Right atrium auricular region (tissue), 2 donors: ENCODE measurements at places on chromosomes 11 and 22. TPM values are rescaled to one million over a fixed set of nuclear protein-coding genes. Genes with fewer than 3 reads are reported as not detected.

KDM4D gene
- total RNA-seq: 1.1 TPM

GAB4 gene
- total RNA-seq: not detected

UBQLN3 gene
- total RNA-seq: not detected

TESMIN gene
- total RNA-seq: 0.47 TPM

OR6T1 gene
- not detected for total RNA-seq

CSTF3 gene
- 5.5 TPM for total RNA-seq

KRTAP5-10 gene
- not detected for total RNA-seq

TRIM6 gene
- 1.3 TPM for total RNA-seq

- no peaks in the 10 kb centered on the region for H3K36me3 ChIP-seq
- H3K27me3 ChIP-seq: no peaks in the 10 kb centered on the region
- peak overlapping the region; percentile 96 for H3K27ac ChIP-seq
These were observed 69.7 kb upstream of the EP300 start for GRCh38 chr22:41022470-41023298.

GRCh38 chr11:4884361-4884760 lies 2.7 kb downstream of the OR51T1 start:
- H3K36me3 ChIP-seq: no peaks in the 10 kb centered on the region
- H3K27me3 ChIP-seq: no peaks in the 10 kb centered on the region
- H3K4me1 ChIP-seq: no peaks in the 10 kb centered on the region
- no peak overlapping the region for H3K4me3 ChIP-seq
- no peak overlapping the region for H3K27ac ChIP-seq
- no peak for DNase-seq

DNA sequence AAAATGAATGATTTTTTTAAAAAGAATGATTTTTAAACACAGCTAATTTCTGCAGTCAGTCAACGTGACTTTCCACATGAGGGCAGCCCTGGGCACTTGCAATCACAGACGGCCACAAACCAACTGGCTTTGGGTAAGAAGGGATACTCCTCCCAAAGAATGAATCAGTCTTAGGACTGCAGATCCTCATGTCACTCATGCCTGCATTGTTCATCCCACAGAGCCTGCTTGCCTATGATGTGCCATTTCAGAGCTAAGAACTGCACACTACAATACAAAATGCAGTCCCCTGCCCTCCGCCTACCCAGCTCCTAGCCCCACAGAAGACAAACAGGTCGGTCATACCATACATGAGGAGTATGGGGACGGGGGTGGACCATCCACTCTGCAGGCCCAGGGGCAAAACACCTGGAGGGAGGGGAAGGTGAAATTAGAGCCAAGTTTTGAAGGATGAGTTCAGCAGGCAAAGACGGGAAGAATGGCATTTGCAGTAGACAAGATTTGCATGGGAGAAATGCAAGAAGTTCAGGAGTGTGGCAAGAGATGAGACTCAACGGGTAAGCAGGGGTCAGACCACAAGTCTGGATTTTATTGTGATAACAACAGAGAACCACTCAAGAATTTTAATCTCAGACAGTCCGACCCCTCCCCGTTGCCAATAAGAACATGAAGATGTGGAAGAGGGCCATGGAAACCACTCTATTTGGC lies 24.7 kb downstream of the PACSIN2 start:
- H3K4me3 ChIP-seq: no peak overlapping the region
- no peak for DNase-seq
- no peak overlapping the region for H3K27ac ChIP-seq
- H3K27me3 ChIP-seq: no peaks in the 10 kb centered on the region
- no peaks in the 10 kb centered on the region for H3K36me3 ChIP-seq

DNA sequence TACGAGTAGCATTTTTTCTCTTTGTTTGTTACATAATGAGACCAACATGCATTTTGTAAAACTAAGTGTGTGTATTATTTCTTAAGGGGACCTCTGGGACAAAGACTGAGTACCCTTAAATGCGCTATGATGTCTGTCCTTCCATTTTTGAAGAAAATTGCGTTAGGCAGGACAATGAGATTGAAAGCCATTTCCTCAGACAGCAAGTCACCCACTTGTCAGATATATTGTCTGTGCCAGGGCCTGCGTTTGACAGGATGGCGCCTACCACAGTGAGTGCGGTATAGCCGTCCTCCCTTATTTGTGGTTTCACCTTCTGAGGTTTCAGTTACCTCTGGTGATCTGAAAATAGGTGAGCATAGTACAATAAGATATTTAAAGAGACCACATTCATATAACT lies 2.2 kb downstream of the AP2A2 start:
- H3K4me3 ChIP-seq: no peak overlapping the region
- DNase-seq: no peak
- H3K36me3 ChIP-seq: no peaks in the 10 kb centered on the region
- H3K27ac ChIP-seq: no peak overlapping the region
- H3K27me3 ChIP-seq: no peaks in the 10 kb centered on the region
- H3K4me1 ChIP-seq: no peaks in the 10 kb centered on the region

- H3K27ac ChIP-seq: no peak overlapping the region
- no peaks in the 10 kb centered on the region for H3K4me1 ChIP-seq
- H3K36me3 ChIP-seq: no peaks in the 10 kb centered on the region
- no peak for DNase-seq
- H3K27me3 ChIP-seq: no peaks in the 10 kb centered on the region
- no peak overlapping the region for H3K4me3 ChIP-seq
These were observed 48.3 kb downstream of the RAB30 start for GRCh38 chr11:83023410-83023809.

GRCh38 chr22:46229701-46230100 lies 20.4 kb downstream of the CDPF1 start:
- H3K27me3 ChIP-seq: no peaks in the 10 kb centered on the region
- H3K4me3 ChIP-seq: no peak overlapping the region
- no peaks in the 10 kb centered on the region for H3K36me3 ChIP-seq
- no peak for DNase-seq

GRCh38 chr11:36598051-36598450 lies at the start of gene RAG2:
TSS of gene RAG2 (minus strand) at chr11:36598236. CDS start at chr11:36594168, 4,068 bp downstream.
- H3K27ac ChIP-seq: no peak within 1 kb of the TSS
- H3K4me1 ChIP-seq: no peaks in the 10 kb centered on the region
- H3K36me3 ChIP-seq: no peaks in the 10 kb centered on the region
- H3K4me3 ChIP-seq: no peak within 1 kb of the TSS
